Thoracic aorta (tissue), 2 donors: ENCODE measurements at places on chromosomes 4 and X. TPM values are rescaled to one million over a fixed set of nuclear protein-coding genes. Genes with fewer than 3 reads are reported as not detected.

DNA sequence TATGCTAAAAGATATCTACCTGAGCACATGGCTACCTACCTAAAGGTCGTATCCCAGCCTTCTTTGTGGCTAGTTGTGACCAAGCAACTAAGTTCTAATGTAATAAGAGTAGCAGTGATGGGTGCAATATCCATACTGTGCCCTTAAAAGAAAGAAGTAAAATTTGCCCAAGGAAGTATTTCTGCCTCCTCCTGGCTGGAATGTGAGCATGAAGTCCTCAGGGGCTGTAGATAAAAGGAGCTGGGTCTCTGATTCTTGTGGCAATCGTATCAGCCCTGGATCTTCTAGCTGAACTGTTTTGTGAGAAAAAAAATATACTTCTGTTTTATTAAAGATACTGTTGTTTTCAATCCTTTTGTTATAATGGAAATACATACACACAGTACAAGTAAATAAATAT, 217.4 kb downstream of the GPAT3 start:
- H3K27me3 ChIP-seq = no peaks in the 10 kb centered on the region
- H3K4me3 ChIP-seq = no peak overlapping the region
- no peak for DNase-seq
- H3K4me1 ChIP-seq = no peaks in the 10 kb centered on the region
- H3K27ac ChIP-seq = no peak overlapping the region

GRCh38 chr4:96698831-96699230, 858.9 kb downstream of the PDHA2 start:
- DNase-seq = no peak
- H3K4me3 ChIP-seq = no peak overlapping the region
- H3K4me1 ChIP-seq = no peaks in the 10 kb centered on the region
- H3K27me3 ChIP-seq = no peaks in the 10 kb centered on the region

GRCh38 chr4:107246761-107247160, 210.6 kb upstream of the DKK2 start:
- no peaks in the 10 kb centered on the region for H3K36me3 ChIP-seq
- no peaks in the 10 kb centered on the region for H3K4me1 ChIP-seq
- H3K4me3 ChIP-seq = no peak overlapping the region
- DNase-seq = no peak

DNA sequence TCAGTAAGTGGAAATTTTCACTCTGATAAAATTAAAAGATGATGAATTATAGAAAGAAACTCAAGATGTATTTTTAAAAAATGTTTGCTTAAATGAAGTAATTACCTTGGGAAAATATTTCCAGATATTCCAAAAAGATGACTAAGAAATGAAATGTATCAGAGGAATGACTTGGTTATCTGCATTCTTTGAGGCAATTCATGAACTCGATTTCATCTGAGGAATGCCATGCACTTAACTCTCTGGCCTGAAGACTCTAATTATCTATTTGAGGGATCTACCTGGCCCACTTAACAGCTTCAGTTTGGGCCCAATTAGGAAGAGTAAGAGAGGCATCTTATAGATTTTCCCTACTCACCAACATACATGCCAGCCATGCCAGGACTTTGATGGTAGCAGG, 182.3 kb downstream of the INPP4B start:
- H3K36me3 ChIP-seq = no peaks in the 10 kb centered on the region
- H3K27me3 ChIP-seq = no peaks in the 10 kb centered on the region
- no peak for DNase-seq
- no peak overlapping the region for H3K4me3 ChIP-seq
- no peak overlapping the region for H3K27ac ChIP-seq

DNA sequence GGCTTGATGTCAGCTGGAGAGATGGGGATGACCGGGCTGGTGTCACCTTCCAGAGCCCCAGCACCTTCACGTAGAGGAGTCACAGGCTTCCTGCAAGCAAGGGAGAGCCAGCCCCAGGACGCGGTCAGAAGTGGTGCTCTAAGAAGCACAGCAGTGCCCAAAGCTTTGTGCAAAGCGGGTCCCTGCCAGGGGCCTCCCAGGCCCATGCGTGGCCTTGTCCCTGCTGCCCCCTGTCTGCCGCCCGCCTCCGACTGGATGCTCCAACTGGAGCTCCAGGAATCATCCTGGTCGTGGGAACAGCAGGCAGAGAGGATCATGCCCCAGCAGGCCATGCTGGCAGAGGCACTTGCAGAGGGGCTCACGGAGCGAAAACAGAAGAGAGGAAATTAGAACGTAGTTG, 40.1 kb upstream of the LRPAP1 start:
- no peaks in the 10 kb centered on the region for H3K27me3 ChIP-seq
- DNase-seq = no peak
- H3K27ac ChIP-seq = no peak overlapping the region
- no peak overlapping the region for H3K4me3 ChIP-seq
- no peaks in the 10 kb centered on the region for H3K4me1 ChIP-seq
- no peaks in the 10 kb centered on the region for H3K36me3 ChIP-seq

DNA sequence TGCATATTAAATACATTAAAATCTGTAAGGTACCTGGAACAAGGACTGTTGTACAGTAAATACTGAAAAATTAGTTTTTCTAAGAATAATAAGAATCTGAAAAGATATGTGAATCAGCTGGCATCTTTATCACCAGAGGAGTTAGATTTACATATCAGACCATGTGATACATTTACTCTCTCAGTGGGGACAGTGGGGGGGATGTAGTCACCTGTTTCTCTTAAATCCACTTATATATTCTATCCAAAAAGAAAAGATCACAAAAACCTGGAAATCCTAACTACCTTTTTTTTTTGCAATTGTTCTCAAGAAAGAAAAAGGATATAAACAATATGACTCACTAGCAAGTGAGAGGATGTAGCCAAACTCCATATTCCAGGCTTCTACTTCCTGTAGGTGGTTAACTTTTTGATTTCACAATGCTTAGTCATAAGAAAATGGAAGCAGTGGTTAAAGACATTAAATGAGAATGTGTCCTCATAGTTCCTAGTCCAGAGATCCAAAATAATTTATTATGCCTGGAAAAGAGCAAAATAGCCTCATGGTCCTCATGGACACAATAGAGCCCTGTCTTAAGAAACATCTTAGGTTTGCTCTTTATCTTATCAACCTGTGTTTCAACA, 22.5 kb upstream of the MYOZ2 start:
- H3K27me3 ChIP-seq = no peaks in the 10 kb centered on the region
- peak overlapping the region; percentile 30 for H3K27ac ChIP-seq
- H3K36me3 ChIP-seq = no peaks in the 10 kb centered on the region
- H3K4me1 ChIP-seq = peaks cover 22% of the 10 kb centered on the region

GRCh38 chr4:2954358-2955185, 8.6 kb downstream of the NOP14 start:
- DNase-seq = no peak
- no peak overlapping the region for H3K4me3 ChIP-seq
- H3K27me3 ChIP-seq = no peaks in the 10 kb centered on the region
- H3K27ac ChIP-seq = no peak overlapping the region
- no peaks in the 10 kb centered on the region for H3K4me1 ChIP-seq

DNA sequence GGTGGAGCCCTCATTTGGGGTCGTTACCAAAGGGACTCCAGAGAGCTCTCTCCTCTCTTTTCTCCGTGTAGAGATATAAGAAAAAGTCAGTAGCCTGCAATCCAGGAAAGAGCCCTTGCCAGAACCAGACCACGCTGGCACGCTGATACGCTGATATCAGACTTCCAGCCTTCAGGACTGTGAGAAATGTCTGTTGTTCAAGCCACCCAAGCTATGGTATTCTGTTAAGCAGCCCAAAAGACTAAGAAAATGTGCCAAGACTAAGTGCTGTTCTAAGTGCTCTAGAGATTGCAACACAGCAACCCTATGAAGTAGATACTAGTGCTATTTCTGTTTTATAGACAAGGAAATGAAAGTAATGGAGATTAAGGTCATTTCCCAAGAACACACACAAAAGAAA, 205.7 kb downstream of the CAMK2D start:
- H3K27ac ChIP-seq = peak overlapping the region; percentile 70
- H3K4me1 ChIP-seq = peaks cover 2% of the 10 kb centered on the region
- peak overlapping the region; percentile 48 for H3K4me3 ChIP-seq

DNA sequence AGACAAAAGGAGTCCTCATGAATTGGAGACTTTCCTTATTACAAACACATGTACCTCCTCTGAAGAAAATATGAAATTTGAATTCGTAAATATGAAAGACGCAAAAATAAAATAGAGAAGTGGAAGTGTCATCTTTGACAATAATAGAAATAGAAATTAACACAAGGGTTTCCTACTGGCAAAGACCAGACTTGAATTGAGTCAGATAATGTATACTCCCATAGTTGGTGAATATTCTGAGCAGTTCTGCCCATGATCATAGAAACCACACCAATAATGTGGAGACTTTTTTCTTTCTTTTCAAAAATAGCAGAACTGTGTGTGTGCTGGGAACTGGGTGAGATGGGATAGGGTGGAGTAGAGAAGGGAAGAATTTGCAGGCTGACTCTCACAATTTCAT, 277.7 kb upstream of the TET2 start:
- no peak for DNase-seq
- no peak overlapping the region for H3K27ac ChIP-seq
- no peaks in the 10 kb centered on the region for H3K4me1 ChIP-seq
- H3K27me3 ChIP-seq = no peaks in the 10 kb centered on the region
- H3K36me3 ChIP-seq = no peaks in the 10 kb centered on the region

DNA sequence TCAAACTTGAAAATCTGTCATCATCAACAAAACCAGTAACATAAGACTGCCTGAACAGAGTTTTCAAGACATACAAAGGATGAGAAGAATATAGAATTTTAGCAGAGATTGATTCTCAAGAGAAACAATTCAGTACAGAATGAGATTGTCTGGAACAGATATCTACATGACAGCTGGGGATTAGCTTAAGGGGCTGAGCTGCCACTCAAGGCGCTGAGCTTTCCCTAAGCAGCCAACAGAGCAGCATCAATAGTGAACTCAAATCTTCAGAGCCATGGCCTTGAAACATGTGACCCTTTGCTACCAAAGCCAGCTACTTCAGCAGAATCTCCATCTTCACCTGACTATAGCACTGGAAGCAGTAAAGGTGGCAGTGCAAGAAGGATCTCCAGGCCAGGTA, 24.3 kb upstream of the PCDH10 start:
- no peak overlapping the region for H3K27ac ChIP-seq
- H3K36me3 ChIP-seq = no peaks in the 10 kb centered on the region
- no peak for DNase-seq
- H3K4me3 ChIP-seq = no peak overlapping the region

DNA sequence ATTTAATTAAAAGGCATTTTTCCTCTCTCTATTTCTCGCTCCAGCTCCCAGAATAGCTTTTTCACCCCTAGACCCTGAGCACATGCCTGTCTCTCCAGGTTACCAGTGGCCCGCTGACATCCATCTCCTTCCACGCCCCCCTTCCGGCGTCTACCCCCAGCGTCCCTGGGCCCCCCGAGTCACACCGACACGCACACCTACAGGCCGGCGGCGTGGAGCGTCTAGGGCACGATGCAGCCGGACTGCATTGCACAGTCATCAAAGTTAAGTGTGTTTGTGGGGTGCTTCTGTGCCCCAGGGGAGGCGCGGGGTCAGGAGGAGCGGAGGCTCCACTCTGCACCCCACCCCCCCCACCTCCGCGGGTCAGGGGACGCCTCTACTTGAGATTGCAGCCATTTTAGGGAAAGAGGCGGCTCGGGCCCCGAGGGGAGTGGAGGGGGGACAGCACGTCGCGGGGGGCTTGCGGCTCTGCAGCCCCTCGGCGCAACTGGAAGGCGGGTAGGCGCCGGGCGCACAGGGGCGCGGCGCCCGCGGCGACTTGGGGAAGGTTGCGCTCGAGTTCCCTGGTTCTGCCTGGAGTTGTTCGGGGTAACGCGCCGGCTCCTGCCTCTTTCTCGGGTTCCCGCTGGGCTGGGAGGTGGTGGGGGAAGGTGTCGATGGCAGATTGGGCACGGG, 112.7 kb downstream of the DHX15 start:
- no peak for DNase-seq
- no peaks in the 10 kb centered on the region for H3K27me3 ChIP-seq
- H3K27ac ChIP-seq = no peak overlapping the region
- peak overlapping the region; percentile 91 for H3K4me3 ChIP-seq
- H3K4me1 ChIP-seq = peaks cover 17% of the 10 kb centered on the region

DNA sequence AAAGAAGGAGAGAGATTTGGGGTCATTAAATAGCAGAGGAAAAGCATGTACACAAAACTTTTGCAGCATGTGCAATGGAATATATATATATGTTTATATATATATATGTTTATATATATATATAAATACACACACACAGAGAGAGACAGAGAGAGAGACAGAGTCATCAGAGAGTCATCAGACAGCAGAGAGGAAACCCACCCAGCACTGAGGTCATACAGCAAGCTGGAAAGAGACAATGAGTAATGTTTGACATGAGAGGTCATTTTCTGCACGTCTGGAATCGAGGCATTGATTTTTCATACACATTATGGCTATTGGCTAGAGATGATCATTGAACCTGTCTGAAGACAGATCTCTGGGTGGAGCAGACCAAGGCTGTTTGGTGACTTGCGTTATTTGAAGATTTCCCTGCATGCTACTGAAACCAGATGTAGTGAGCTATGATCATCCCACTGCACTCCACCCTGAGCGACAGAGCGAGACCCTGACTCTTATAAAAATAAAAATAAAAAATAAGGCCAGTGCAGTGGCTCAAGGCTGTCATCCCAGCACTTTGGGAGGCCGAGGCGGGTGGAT, 48.8 kb upstream of the SHOX start:
- no peaks in the 10 kb centered on the region for H3K36me3 ChIP-seq
- H3K27ac ChIP-seq = no peak overlapping the region
- DNase-seq = no peak

- no peaks in the 10 kb centered on the region for H3K36me3 ChIP-seq
- no peaks in the 10 kb centered on the region for H3K27me3 ChIP-seq
- no peak overlapping the region for H3K27ac ChIP-seq
- H3K4me3 ChIP-seq = no peak overlapping the region
- DNase-seq = no peak
Measured at GRCh38 chr4:180394730-180395129, 1848.5 kb upstream of the TENM3 start.

GRCh38 chr4:140252141-140252741, 98.3 kb upstream of the MAML3 start:
- peak overlapping the region; percentile 85 for H3K4me3 ChIP-seq
- no peak for DNase-seq
- H3K27me3 ChIP-seq = no peaks in the 10 kb centered on the region
- H3K36me3 ChIP-seq = no peaks in the 10 kb centered on the region
- H3K27ac ChIP-seq = peak overlapping the region; percentile 71

GRCh38 chr4:138977524-138977923, 38.1 kb upstream of the NOCT start:
- peaks cover 8% of the 10 kb centered on the region for H3K4me1 ChIP-seq
- H3K27ac ChIP-seq = no peak overlapping the region
- H3K27me3 ChIP-seq = no peaks in the 10 kb centered on the region
- no peak for DNase-seq
- no peak overlapping the region for H3K4me3 ChIP-seq

Gene ARMCX1
- total RNA-seq = 30.1 TPM

Gene GPR173
- total RNA-seq = 2.3 TPM

Gene KANTR
- total RNA-seq = 25.9 TPM

Gene SSX1
- not detected for total RNA-seq

Gene MAGEA2
- total RNA-seq = not detected

Gene ATP6AP1
- 40.8 TPM for total RNA-seq

Gene BST1
- 15.7 TPM for total RNA-seq
